ENCODE measurements at places on chromosomes 1 and 21. TPM values are rescaled to one million over a fixed set of nuclear protein-coding genes. Genes with fewer than 3 reads are reported as not detected.

Gene PTPN14
- 37.7 TPM for total RNA-seq

Gene UMODL1
- not detected for total RNA-seq

Gene LRRC8B
- total RNA-seq, result 14.9 TPM

Gene PPIAL4G
- total RNA-seq, result not detected

Gene RHD
- not detected for total RNA-seq

Gene CFAP74
- total RNA-seq, result not detected

Gene ELAPOR1
- 0.32 TPM for total RNA-seq

Gene NUF2
- 21.8 TPM for total RNA-seq

Gene TMOD4
- total RNA-seq, result not detected

Gene POU3F1
- not detected for total RNA-seq

Gene SLC35E2B
- total RNA-seq, result 17.9 TPM

Gene CFAP141
- total RNA-seq, result not detected

Gene OVAAL
- not detected for total RNA-seq

Gene MYCL
- total RNA-seq, result 2.3 TPM

Gene AZIN2
- total RNA-seq, result 1.9 TPM

Gene TMEM51
- 6.5 TPM for total RNA-seq

Gene RGS13
- not detected for total RNA-seq

Gene NAXE
- total RNA-seq, result 126 TPM

Gene BEST4
- total RNA-seq, result not detected

Gene FAM89A
- 24.7 TPM for total RNA-seq

Gene OR1C1
- not detected for total RNA-seq

Gene ATP1A4
- total RNA-seq, result not detected

Gene KIF26B
- total RNA-seq, result 0.32 TPM

Gene CGN
- 0.30 TPM for total RNA-seq

Data from epithelial cell of umbilical artery (primary cell).